ENCODE measurements at places on chromosomes 6 and 20.

GRCh38 chr6:27312146-27312949 is at the start of gene POM121L2:
TSS of gene POM121L2 (minus strand) at chr6:27312273. CDS start at chr6:27312170, 103 bp downstream.
- peak; percentile 72 for DNase-seq

GRCh38 chr6:114100215-114100994 is 129.5 kb upstream of the HDAC2 start:
- DNase-seq, result no peak

DNA sequence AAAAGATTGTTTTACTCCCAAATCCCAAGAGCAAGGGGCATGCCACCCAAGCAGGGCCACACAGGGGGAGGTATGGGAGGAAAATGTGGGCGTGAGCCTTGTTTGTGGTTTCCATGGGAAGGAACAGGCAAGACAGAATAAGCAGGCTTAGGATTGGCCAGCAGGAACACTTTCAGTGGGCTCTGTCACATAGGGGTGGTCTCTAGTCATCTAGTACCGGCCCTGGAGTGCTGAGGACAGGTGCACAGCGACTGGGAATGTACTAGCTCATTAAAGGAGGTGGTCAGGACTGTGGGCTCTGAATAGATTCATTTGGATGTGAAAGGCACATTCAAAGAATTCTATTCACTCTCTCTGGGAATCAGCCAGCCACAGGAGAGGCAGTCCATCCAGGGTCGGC is 175.6 kb downstream of the TBC1D7 start:
- no peak for DNase-seq

DNA sequence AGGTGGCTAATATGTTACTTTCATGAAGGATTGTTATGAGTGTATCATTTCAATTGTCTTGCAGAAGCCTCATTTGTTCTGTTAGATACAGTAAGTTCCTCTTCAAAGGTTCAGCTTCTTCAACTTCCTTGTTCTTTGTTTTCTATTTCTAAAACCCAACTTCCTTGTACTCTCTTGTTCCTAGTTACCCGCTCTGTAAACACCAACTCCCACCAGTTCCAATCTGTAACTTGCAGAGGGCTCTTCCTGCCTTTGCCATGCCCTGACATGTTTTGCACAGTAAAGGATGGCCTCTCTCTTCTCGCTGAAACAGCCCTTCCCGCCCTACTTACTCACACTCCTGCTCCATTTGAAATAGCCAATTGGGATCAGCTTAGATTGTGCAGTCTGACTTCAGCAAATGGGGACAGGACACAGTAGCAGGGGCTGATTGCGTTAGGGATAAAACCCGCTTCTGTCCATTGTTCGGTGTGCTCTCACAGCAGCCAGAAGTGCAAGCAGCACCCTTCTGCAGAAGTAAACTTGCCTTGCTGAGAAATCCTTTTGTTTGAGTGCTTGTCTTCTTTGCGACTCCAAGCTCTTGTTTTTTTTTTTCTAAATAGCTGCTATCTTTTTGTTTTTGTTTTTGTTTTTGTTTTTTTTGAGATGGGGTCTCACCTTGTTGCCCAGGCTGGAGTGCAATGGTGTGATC is 45.9 kb upstream of the POU5F1 start:
- peak; percentile 70 for DNase-seq

- DNase-seq, result no peak
These were observed 74.9 kb downstream of the TASP1 start for GRCh38 chr20:13563854-13564253.

- peak; percentile 56 for DNase-seq
These were observed 39.0 kb downstream of the SLC23A2 start for GRCh38 chr20:4962241-4962855.

GRCh38 chr20:33229843-33230242 is 6.0 kb upstream of the BPIFA1 start:
- DNase-seq, result peak; percentile 61

DNA sequence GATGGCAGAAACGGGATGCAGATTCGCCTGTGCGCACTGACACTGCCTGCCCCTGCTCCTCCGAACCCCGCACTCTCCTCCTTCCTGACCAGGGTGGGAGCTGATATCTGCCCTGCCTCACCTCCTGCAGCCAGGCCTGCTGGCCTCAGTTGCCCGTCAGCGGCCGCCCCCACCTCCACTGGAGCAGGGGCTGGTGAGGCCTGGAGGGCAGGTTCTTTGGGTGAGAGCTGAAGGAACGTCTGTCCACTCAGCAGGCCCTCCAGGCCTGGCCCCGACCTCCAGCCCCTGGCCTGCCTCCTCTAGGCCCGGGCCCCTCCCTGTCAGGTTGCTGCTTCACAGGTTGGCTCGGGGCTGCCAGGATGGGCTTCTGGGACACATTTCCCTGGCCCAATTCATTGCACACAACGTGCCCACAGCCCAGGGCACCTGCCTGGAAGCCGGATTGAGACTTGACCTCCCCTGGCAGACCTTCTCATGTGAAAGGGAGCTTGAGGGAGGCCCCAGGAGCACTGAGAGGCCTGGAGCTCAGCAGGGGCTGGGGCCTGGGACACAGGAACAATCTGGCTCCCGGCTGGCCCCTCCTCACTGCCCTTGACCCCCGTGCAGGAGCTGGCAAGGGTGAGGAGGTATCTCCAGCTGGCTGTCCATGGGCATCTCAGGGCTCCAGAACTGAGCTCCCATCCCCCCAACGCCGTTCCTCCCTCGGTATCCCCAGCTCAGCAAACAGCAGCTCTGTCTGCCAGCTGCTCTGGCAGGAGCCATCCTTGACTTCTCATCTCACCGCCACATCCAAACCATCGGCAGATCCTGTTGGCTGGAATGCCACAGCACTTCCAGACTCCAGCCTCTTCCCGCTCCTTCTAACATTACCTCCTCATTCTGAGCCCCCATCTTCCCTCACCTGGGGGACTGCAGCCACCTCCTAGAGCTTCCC is 39.5 kb downstream of the SPDEF start:
- DNase-seq, result no peak

- DNase-seq, result peak; percentile 10
These were observed 800 bp downstream of the RWDD2A start for GRCh38 chr6:83193747-83194566.

GRCh38 chr6:30743099-30744053 is 889 bp upstream of the FLOT1 start:
- DNase-seq, result peak; percentile 39

DNA sequence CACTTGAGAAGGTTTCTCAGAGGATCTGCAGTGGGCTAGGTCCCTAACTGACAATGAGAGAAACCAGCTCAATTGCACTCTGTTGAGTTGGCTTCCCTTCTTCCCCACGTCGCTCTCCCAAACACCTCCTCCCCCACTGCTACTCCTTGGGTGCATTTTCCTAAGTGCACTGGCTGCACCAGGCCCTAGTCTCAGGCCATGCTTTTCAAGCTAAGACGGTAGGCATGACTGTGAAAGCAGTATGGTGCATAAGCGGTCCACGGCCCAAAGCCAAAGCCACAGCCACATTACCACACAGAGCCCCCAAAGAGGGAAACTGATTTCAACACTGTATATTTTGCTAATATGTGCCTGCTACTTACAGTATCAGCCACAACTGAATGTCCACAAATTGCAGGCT is 62.1 kb upstream of the RBM24 start:
- DNase-seq, result no peak

GRCh38 chr6:137316626-137317025 is 97.4 kb upstream of the IFNGR1 start:
- peak; percentile 29 for DNase-seq

DNA sequence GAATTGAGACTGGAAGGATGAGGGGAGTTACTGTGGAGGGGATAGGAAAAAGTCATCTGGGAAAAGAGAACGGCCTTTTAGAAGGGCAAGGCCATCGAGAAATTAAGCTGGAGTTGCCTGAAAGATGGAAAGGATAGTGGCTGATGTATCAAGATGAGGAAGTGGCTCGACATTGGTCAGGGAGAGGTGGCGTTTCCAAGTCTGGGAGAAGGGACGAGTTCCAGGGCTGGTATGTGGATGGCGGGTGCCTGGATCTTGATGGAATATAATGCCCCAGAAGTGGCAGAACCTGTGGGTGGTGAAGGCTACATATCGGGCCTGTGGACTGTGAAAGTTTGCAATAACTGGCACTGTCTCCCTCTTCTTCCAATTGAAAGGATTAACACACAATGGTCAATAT is 2.2 kb upstream of the SIRT5 start:
- DNase-seq, result no peak

DNA sequence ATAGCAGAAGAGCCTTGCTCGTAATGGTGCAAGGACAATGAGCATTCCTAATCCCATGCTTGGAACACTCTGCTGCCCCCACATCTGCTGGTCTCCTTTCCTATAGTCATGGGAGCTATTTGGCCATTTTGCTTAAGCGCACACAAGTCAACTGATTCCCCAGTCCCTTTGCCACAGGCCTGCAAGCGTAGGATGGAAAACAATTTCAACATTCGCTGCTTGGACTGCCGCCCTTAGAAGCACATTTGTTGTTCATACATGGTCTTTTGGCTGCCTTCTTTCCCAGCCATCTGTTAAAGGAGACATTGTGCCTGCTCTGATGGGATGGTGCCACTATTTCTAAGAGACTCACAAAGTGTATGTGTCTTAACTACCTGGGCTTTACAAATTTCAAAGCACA is 96.9 kb downstream of the RFX6 start:
- DNase-seq, result no peak

GRCh38 chr6:47743744-47744143 is 38.1 kb upstream of the OPN5 start:
- no peak for DNase-seq

GRCh38 chr6:109255946-109256640 is 126.2 kb downstream of the CD164 start:
- no peak for DNase-seq

- peak; percentile 73 for DNase-seq
These were observed 4.1 kb downstream of the MAP1LC3A start for GRCh38 chr20:34562641-34563040.

- DNase-seq, result no peak
These were observed 213.1 kb downstream of the RNF144B start for GRCh38 chr6:18600255-18600654.

- DNase-seq, result peak; percentile 86
These were observed 503 bp downstream of the PPDPF start for GRCh38 chr20:63520934-63521601.

DNA sequence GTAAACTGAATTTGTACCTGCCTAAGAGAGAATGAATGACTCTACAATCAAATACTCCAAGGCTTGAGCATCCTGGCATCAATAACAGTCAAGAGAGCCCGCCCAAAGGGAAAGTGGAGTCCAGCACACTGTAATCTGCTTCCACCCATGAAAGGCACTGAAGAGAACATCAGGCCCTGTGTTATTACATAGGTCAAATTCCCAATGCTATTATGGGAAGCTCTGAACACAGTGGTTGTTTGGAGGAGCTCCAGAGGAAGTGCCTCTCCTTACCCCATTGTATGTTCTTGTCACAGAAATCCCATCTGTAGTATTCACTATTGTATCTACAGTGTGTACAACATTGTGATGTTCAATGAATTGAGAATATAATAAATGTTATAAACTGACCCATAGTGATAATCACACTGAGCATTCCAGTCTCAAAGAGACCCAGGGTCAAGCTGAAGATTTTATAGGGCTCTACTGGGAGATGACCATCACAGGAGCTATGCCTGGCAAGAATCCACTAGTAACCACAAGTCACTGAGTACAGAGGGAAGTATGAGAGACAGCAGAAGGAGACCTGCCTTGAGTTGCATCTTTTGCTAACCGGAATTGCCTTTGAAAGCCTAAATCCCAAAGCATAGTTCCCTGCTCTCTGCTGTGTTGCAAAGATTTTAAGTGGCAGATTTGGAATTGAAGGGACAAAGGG is 446.7 kb downstream of the GJA1 start:
- no peak for DNase-seq

GRCh38 chr6:111338843-111339242 is 144.2 kb downstream of the REV3L start:
- no peak for DNase-seq

DNA sequence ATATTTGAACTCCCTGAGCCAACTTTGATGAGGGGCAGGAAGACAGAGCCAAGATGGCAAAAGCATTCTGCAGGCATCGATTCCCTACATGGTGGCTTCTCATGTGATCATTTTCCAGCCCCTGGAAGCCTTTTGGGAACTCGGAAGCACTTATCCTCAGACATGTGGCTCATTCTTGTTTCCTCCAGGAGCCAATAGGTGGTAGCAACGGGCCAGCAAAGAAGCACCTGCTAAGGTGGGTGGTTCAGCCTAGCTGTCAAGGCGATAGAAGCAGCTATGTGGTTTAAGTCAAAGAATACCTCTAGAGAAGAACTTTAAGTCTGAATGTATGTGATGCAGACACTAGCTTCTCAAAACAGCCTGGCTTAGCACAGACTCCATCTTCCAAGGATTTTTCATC is 64.9 kb upstream of the PAX1 start:
- peak; percentile 5 for DNase-seq

- no peak for DNase-seq
These were observed 139.1 kb downstream of the AGPAT4 start for GRCh38 chr6:161134550-161135298.

DNA sequence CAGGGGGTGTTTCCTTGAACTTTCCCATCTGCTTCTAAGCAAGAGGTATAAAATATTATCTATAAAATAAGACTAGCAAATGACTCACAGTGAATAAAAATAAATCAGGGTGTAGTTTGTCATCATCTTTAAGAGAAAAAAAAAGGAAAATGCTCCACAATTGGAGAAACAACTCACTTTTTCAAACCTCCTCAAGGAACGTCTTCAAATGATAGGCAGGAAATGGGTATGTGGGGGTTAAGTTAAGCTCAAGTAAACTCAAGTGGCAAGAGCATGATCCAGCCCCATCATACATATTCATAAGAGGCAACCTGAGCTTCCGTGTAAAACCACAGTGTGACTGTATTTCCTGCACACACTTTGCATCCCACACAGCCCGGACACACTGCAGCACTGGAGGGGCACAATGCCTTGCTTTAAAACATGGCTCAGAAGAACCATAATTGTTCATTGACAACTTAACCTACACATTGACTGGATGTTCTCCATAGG is 58.5 kb upstream of the CEP85L start:
- peak; percentile 85 for DNase-seq

GRCh38 chr6:79421001-79421411 is 116.2 kb downstream of the LCA5 start:
- no peak for DNase-seq

DNA sequence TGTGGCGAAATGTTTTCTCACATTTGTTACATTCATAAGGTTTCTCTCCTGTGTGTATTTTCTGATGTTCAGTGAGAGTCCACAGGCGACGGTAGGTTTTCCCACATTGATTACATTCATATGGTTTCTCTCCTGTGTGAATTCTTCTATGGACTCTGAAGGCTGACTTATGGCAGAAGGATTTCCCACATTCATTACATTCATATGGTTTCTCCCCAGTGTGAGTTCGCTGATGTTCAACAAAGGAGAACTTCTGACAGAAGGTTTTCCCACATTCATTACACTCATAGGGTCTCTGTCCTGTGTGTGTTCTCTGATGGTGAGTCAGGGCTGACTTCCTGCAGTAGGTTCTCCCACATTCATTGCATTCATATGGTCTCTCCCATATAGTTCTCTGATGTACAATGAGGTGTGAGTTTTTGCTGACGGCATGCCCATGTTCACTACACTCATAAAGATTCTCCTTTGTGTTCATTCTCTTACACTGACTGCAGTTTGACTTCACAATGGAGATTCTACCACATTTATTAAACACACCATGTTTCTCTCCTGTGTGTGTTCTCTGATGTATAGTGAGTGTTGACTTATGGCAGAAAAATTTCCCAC is 11.9 kb downstream of the ZNF334 start:
- no peak for DNase-seq

Data from hematopoietic multipotent progenitor cell treated with erythropoietin and hydrocortisone succinate and interleukin-3 and kit ligand, for 4 days (in vitro differentiated cells).